ENCODE measurements at places on chromosomes 7 and 10.

- DNase-seq: no peak
Observed at GRCh38 chr10:114632869-114633715, 25.0 kb downstream of the ABLIM1 start.

DNA sequence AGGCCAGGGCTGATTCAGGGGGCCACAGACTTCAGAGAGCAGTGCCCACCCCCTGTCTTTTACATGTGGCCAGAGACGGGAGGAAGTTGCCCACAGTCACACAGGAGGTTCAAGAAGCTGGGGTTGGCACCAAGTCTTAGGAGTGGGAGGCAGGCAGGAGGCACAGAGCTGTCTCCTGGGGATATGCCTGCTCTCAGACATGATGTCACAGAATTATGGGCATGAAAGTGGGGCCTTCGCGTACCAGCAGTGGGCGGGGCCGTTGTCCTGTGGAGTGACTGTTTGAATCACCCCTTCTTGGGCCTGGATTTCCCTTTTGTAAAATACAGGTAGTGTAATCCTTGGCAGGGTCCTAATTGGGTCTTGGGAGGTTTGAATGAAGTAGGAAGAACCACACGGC, 81.2 kb upstream of the PPIF start:
- no peak for DNase-seq

GRCh38 chr10:110033701-110034235, 26.0 kb downstream of the ADD3 start:
- no peak for DNase-seq

DNA sequence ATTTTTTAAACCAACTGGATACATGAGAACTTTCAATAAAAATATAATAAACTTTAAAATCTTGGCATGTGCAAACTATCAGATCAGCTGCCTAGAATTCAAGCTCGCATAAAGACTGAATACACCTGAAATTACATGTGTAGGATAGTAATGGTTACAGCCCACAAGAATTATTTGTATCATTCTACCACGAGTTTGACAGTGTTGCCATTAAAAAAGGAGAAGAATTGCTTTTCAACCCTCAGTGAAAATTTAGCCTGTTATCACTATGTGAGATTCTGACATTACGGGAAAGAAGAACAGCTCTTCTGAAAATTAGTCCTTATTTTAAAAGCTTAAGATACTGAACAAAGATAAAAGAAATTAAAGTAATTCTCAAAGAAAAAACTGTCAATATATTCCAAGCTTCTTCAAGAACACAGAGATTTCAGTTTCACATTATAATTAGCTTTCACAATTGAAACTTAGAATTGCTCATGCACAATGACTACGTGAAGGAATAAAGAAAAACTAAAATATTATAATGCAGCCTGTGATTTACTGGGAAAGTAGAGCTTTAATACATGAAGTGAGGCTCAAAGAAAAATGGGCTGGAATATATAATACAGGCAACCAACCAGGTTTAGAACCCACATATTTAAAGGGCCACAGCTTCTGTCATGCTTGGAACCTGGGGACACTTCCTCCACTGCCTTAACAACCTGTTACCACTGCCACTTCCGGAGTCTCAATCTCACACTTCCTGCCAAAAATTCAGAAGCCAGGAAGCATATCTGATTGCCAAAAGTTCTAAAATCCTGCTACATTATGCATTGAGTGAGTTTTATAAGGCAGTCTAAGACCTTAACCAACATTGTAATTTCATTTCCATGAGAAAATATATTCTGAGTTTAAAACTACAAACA, 23.2 kb downstream of the TPK1 start:
- DNase-seq: no peak

DNA sequence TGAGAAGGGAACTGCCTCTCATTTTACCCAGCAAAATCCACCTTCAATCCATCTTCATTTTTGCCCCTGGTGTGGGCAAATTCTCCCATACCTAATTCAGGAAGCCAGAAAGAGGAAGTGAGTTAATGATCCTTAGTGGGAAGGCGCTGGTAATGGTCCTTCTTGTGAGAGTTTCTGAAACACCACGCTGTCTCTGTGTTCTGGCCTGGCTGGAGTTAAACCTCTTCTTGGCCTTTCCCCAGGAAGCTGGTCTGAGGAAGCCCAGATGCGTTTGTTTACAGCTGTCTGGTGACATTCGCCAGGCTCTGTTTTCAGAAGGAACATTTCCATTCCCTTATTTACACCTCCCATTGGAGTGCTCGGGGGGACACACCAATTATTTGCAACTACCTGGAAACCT, 24.3 kb downstream of the HTRA1 start:
- no peak for DNase-seq

DNA sequence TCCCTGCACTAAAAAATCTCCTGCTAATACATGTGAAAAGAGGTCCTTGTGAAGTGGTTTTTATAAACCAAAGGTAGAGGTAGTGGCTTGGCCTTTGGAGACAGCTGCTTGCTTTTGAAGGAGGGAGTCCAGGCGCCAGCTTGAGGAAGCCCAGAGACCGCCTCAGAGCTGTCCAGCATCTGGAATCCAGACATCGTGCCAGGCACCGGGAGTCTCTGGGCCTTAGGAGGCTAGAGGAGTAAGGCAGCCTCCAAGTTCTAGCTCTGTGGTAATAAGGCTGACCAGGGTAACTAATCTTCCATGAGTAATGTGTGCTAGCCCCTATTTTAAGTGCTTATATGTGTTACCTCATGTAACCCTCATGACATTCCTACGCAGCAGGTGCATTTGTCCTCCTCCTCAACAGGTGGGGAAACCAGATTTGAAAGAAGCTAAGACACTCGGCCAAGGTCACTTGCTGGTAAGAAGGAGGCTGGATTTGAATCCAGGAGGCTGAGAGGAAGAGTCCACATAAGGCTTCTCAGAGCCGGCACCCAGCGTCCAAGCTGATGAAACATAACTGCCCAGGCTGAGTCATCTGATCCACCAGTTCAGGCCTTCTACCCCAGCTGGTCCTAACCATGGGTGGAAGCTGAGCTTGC, 26.1 kb downstream of the PRLHR start:
- no peak for DNase-seq

DNA sequence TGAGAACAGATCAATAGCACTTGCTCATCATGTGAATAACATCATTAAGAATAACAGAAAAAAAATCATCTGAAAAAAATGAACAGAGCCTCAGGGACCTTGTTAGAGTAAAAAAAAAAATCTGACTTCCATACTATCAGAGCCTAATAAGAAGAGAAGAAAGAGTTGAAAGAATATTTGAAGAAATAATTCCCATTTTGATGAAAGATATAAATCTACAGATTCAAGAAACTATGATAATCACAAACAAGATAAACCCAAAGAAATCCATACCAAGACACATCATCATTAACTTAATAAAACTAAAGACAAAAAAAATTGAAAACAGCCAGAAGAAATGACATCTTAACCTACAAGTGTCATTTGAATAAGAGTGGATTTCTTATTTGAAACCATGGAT, 134.4 kb downstream of the BMS1 start:
- no peak for DNase-seq

DNA sequence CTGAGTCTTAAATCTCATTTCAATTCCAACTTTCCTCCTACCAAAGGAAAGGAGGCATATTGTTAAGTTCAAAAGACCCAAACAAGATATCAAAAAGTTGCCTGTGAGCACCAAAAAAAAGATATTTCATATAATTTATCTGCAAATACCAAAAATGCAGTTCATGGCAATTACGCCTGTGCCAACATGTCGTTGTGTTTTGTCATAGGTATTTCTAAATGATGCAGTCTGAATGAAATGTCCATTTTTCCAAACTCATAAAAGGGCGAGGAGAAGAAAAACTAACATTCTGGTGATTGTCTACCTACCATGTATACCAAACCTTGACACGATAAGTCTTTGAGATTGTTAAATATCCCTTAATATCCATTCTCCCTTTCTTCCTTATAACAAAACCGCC, 109.8 kb downstream of the SGMS1 start:
- DNase-seq: no peak

DNA sequence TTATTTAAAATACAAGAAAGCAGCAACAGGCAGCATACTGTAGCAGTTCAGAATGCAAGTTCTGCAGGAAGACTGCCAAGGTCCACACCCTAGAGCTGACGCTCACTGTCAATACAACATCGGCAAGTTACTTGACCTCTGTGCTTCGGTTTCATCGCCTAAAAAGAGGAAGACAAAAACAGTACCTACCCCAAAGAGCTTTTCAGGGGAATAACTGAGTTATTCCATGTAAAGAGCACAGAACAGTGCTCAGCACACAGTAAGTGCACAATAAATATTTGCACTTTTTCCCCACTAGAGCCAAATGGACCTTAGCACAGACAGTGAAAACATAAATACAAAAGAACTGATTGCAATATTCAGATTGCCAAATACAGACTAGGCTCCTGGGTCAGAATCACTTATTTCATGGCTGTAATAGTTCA, 88.6 kb downstream of the USP6NL start:
- DNase-seq: no peak

- no peak for DNase-seq
Observed at GRCh38 chr7:22115689-22116088, 170.0 kb upstream of the CDCA7L start.

- DNase-seq: no peak
Observed at GRCh38 chr7:142454862-142455261, 197.0 kb upstream of the PRSS58 start.

DNA sequence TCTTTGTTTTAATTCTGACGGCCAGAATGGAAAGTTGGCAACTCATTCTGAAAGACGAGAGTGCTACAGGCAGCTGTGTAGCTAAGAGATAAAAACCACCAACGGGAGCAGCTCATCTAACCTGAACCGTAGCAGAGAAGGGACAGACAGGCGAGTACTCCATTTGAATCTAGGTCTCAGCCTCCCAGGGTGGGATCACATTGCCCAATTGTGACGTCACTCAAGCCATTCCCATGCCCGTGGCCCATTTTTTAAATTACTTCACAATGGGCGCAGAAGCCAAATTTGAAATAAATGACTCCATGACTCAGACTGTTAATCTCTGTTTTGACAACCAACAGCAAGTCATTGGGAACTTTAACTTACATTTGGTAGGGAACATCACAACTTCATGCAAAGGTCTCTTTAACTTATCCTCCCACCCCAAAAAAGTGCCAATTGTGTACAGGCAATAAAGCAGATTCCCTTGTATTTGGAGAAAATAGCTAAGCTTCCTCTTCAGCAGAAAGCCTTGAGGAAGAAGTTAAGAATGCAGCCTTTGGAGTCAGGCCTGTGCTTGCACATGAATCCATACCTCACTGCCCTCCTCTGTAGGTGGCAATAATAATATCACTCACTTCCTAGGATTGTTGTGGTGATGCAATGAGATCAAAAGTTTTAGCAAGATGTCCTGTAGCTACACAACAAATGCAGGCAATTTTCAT, 93.2 kb upstream of the KIF5B start:
- DNase-seq: no peak

GRCh38 chr10:33055625-33056024, 97.6 kb upstream of the ITGB1 start:
- DNase-seq: no peak

- no peak for DNase-seq
Observed at GRCh38 chr10:46268076-46268881, 18.5 kb upstream of the ANTXRL start.

- DNase-seq: no peak
Observed at GRCh38 chr7:30351724-30352123, 67.3 kb downstream of the ZNRF2 start.

DNA sequence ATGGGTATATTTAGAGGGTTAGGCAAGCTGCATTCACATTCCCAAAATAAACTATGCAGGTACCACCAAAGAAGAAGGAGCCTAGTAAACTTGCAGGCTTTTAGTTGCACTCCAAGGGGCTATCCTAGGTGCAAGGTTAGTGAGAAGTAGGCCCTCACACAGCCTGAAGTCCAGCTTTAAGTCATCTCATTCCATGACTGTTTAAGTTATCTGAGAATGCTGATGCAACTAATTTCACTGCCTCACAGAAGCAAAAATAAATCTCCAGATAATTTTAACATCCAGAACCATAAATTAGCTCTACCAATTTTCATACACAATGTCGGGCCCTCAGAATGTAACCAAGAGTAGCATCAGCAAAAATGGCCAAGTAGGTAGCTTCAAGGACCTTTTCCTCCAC, 34.3 kb upstream of the HHEX start:
- no peak for DNase-seq

GRCh38 chr10:9268176-9268575, 1213.7 kb downstream of the GATA3 start:
- DNase-seq: no peak

GRCh38 chr7:5591278-5591874, 167.7 kb upstream of the TNRC18 start:
- DNase-seq: no peak

GRCh38 chr7:146175716-146176115, 59.1 kb downstream of the CNTNAP2 start:
- DNase-seq: no peak

- no peak for DNase-seq
Observed at GRCh38 chr7:1466524-1467271, 7.4 kb upstream of the MICALL2 start.

DNA sequence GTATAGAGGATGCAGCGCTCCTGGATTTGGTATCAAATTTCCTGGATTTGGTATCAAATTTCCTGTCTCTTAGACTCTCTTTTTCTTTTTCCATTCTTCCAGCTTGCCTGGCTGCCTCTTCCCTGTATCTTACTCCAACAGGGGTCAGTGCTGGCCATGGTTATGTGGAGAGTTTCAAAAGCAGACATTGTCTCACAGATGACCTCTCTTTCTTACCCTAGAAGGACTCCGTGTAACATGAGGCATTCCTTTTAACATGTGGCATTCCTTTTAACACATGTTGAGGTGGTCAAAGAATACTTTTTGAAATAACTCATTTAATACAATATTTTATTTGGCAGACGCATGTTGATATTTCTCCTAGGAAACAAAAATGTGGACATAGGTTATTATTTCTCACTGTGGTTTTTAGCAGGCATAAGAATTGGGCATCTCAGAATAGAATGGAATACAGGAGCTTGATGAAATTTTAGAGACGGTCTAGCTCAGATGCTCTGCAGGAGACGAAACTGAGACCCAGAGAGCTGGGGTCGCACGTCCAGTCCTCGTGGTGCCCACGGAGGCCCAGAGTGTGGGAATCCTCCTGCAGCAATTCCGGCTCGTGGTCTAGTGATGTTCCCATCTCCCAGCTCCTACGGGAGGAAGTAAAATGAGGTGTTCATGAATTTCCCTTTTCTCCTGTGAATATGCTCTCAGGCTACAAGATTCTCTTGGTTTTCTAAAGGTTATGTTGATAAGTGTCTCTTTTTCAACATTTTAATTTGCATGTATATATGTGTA, 59.6 kb upstream of the PITRM1 start:
- DNase-seq: no peak

GRCh38 chr10:72049969-72050781, 38.2 kb downstream of the SPOCK2 start:
- no peak for DNase-seq

- DNase-seq: no peak
Observed at GRCh38 chr7:126302639-126303038, 950.1 kb downstream of the GRM8 start.

- no peak for DNase-seq
Observed at GRCh38 chr10:22379059-22379458, 33.8 kb downstream of the SPAG6 start.

GRCh38 chr10:118812393-118812740, 57.6 kb upstream of the CACUL1 start:
- DNase-seq: no peak

GRCh38 chr10:3477683-3478082, 305.1 kb upstream of the PITRM1 start:
- no peak for DNase-seq

- DNase-seq: no peak
Observed at GRCh38 chr10:104300736-104301292, 31.8 kb downstream of the GSTO2 start.

- DNase-seq: no peak
Observed at GRCh38 chr7:2622869-2623697, 8.7 kb upstream of the TTYH3 start.

GRCh38 chr10:110861930-110862649, 9.6 kb upstream of the PDCD4 start:
- DNase-seq: no peak

GRCh38 chr7:38545977-38546376, 85.2 kb downstream of the AMPH start:
- no peak for DNase-seq
